ENCODE measurements at places on chromosomes 4 and X.

DNA sequence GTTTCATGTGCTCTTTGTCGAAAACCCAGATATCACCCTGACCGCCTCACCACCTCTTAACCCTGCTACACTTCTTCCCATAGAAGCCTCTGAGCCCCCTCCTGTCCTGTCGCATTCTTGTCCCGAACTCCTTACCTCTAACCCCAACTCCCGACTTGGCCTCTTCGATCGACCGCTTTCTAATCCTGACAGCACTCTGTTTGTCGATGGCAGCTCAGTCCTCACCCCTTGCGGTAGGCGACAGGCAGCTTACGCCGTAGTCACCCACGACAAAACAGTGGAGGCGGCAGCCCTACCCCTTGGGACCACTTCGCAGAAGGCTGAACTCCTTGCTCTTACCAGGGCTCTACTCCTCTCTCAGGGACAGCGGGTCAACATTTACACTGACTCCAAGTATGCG lies 961.7 kb downstream of the RPA4 start:
- DNase-seq: no peak

DNA sequence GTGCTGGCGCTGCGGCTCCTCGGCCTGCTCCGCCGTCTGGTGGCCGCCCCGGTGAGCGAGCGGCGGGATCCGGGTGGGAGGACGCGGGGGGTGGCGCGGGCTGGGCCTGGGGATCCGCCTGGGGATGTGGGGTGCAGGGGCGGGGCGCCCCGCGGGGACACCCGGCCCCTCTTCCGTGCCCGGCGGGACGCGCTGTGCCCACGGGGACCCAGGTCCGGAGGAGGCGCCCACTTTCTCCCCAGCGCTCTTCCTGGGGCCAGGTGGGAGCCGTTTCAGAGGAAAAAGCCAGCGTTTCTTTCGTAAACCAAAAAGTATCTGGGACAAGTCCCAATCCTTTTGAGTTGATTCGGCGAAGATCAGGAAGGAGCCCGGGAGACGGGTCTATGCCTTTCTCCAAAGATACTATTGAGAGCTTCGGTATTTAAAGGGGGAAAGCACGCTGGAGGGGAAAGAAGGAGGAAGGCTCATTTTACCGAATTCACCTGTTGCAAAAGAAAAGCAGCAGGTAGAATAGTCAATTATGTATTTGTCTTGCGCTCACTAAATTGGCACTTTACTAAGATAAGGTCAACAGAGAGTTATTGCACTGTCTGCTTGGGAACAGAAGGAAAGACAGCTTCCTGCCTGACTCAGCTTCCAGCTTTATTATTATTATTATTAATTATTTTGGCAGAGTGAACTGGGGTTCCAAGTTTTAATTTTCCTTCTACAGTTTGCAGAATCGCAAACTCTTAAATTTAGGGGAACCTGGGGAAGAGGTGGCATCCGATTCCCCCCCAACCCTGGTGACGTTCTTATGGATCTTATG lies 81.5 kb upstream of the CD99 start:
- DNase-seq: no peak

GRCh38 chr4:121018543-121018942 lies 53.8 kb downstream of the NDNF start:
- no peak for DNase-seq

GRCh38 chr4:41379230-41379629 lies 122.5 kb downstream of the UCHL1 start:
- DNase-seq: no peak

GRCh38 chr4:932713-933070 lies 432 bp downstream of the TMEM175 start:
- no peak for DNase-seq

DNA sequence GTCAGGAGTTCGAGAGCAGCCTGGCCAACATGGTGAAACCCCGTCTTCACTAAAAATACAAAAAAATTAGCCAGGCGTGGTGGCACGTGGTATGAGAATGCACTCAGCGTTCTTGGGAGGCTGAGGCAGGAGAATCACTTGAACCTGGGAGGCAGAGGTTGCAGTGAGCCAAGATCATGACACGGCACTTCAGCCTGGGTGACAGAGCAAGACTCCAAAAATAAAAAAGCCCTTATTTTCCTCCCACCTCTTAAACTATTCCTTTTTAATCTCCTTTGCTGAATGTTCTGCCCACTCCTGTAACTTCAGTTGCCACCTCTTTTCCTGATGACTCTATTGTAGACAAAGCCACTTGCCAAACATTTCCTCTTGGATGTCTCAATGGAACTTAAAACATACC lies 72.6 kb downstream of the TAF1 start:
- DNase-seq: no peak

DNA sequence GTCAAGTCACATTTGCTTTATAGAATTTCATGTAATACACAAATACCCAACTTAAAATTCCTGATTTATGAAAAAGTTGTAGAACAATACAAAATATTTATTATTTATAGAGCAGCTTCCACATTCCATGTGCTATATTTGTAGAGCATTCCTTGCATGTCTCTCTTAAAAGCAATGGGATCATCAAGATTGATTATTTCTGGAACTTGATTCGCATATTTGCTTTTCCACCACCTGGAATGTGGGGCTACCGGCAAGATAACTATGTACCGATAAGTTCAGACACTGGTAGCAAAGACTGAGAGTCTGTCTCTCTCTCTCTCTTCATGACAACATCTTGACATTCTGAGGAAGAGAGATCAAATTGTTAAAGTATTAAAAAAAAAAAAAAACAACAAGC lies 59.3 kb downstream of the MAPK10 start:
- DNase-seq: no peak

GRCh38 chr4:150982557-150983233 lies 32.4 kb downstream of the LRBA start:
- no peak for DNase-seq

DNA sequence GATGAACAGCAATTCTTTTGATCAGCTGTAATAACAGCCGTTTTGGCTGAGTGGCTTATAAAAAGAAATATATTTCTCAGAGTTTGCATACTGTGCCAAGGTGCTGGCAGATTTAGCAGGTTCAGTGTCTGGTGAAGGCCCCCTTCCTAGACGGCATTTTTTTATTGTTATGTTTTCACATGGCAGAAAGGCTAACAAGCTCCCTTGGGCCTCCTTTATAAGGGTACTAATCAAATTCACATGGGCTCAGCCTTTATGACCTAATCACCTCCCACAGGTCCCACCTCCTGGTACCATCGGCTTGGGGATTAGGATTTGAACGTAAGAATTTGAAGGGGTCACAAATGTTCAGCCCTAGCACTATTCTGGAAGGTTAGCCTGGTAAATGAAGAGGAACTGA lies 431.9 kb downstream of the SPOCK3 start:
- no peak for DNase-seq

DNA sequence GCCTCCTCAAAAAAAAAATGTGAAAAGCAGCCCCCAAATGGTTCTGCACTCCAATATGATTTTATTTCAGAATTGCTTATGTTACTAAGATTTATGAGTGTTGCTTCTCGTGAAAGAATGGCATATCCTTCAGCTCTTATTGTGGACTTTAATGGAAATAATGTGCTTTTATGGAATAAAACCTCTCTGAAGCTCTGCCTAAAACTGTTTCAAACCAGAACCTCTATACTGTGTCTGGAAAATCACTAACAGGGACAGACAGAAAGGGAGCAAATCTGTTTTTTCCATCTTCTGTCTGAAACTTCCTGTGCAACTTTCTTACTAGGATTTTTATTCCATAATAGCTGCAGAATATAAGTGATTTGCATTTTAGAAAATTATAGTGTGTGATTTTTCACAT lies 493.1 kb downstream of the ANKRD50 start:
- DNase-seq: no peak

- DNase-seq: no peak
These were observed 25.2 kb downstream of the PPP1R2C start for GRCh38 chrX:42752730-42753129.
